ENCODE measurements at places on chromosomes 3 and 15. TPM values are rescaled to one million over a fixed set of nuclear protein-coding genes. Genes with fewer than 3 reads are reported as not detected.

- no peak for DNase-seq
These were observed 138.8 kb downstream of the TUSC7 start for GRCh38 chr3:116848248-116848829.

DNA sequence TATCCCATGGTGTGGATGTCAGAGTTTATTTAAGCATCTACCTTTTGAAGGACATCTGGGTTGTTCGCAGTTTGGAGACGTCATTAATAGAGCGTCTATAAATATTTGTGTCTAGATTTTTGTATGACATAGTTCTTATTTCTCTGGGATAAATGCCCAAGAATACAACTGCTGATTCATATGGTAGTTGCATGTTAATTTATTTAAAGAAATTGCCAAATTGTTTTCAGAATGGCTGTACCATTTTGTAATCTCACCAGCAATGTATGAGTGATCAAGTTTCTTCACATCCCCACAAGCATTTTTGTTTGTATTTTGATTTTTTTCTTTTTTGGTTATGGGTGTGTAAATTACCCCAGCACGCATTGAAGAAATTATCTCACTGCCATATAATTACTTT, 656.9 kb downstream of the NTRK3 start:
- DNase-seq, result no peak

The ARNT2 gene
- total RNA-seq, result 7.4 TPM

GRCh38 chr3:141336672-141337522, 31.4 kb upstream of the ZBTB38 start:
- DNase-seq, result peak; percentile 78

Measured in MG63 (cell line).